ENCODE measurements at places on chromosomes 7 and 10. TPM values are rescaled to one million over a fixed set of nuclear protein-coding genes. Genes with fewer than 3 reads are reported as not detected.

DNA sequence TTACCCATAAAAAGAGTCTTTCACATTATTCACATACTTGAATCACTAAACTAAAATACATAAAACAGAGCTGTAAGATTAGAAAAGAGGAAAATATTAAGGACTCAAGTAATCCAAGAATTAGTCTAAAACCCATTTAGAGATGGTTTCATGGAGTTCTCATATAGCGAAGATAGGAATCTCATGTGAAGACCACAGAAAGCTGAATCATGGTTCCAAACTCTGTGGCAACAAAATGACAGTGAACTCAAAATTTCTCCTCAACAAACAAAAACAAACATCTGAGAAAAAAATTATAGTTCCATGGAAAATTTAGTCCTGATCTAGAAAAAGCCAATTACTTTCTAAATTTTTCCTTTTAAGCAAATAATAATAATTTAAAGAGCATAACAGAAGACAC lies 34.6 kb downstream of the BAZ1B start:
- no peak for DNase-seq

GRCh38 chr10:31999070-31999660 lies 57.1 kb downstream of the KIF5B start:
- DNase-seq: no peak

DNA sequence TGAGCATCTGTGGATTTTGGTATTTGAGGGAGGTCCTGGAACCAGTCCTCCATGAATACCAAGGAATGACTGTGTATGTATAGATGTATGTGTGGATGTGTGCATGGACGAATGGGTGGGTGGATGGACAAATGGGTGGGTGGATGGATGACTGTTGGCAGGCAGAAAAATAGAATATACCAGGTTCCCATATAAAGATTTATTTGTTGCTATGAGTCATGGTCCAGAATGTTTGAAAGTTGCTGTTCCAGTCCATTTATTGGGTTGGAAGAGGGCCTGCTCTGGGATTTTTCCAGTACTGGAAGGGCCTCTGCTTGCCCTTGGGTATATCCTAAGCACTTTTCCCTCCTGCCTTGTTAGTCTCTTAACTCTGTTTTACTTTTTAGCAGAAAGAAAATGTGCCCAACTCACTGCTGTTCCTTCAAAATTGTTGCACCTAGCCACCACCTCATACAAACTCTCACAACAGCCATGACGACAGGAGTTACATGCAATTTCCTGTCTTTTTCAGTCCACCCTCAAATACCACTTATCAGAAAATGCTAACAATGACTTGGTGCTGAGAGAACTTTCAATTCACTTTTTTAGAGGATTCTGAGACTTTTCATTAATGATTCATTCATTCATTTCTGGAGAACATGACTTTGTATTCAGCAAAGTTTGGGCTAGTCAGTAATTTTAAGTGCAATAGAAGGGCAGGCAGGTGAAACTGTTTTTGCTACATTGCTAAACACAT lies 108.1 kb downstream of the EEPD1 start:
- no peak for DNase-seq

GRCh38 chr10:108545921-108546320 lies 1377.4 kb downstream of the XPNPEP1 start:
- DNase-seq: no peak

GRCh38 chr7:125088555-125088954 lies 158.9 kb upstream of the POT1 start:
- DNase-seq: no peak

DNA sequence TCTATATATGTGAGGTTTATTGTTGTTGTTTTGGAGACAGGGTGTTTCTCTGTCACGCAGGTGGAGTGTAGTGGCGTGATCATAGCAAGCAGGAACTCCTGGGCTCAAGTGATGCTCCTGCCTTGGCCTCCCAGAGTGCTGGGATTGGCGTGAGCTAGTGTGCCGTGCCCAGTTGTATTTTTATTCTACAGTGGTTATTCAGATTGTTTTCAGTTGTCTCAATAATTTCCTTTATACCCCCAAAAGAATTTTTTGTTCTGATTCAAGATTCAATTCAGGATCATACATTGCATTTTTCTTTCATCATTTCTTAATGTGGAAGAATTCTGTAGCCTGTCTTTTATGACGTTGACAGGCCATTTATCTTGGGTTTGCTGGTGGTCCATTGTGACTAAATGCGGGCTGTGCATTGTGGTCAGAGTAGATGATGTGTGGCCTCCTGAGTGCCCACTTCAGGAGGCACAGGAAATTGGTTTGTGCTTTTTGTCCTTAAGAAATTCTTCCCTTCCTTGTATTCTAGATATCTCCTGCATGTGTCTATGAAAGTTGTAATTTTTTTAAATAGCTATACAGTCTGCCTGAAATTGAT lies 22.9 kb downstream of the RBM33 start:
- DNase-seq: no peak

GRCh38 chr10:3955493-3955892 lies 170.5 kb upstream of the KLF6 start:
- DNase-seq: no peak

DNA sequence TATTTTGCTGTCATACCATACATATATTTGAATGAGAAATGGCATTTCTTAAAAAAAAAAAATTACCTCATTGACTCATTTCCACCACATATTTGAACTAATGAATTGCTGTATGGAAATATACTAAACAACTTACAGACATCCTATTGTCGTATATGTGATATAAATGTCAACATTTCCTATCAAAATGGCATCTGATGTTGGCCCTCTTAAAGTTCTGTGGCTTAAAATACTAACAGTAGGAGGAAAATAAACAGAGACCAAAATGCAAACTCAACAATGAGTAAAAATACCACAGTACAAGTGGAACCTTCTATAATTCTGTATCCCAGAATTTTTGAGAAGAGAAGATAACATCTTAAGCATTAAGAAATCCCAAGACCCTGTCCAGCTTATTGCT lies 405.6 kb upstream of the GALNT17 start:
- no peak for DNase-seq

DNA sequence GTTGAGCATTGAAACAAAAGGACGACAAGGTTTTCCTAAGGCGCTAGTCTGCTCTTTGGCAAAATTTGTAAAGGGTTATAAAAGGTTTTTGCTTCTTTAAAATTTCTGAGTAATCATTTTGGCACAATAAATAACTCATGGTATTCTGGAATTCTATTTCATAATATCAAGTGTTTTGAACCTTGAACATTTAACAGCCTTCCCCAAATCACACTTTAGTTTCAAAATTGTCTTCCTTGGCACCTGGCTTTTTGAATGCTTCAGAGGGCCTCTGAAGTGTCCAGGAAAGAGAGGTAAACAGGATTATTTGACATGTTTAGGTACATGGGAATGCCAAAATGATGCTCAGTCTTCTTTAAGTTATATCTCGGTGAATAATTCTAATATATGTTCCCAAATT lies 220.8 kb downstream of the PHF14 start:
- no peak for DNase-seq

DNA sequence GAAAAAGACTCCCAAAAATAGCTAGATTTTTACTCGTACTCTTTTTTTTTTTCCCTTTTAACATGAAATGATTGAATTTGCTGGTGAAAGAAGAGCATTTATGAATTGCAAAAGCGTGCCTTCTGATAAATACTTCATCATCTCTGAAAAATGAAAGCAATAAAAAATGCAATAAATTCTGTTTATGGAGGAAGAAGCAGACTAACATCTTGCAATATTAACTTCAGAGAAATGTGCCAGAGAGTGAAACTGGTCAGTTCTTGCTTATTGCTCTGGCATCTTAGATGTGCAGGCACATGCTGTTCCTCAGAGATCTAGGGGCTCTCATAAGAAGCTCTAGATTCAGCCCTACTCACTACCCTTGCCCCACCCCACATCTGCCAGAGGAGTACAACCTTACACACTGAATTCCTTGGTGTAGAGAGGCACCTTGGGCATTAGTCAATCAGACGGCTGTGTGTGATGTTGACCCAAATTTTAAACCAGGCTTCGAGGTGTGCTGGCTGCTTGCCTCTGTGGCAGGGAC lies 891.1 kb upstream of the GHITM start:
- DNase-seq: no peak

DNA sequence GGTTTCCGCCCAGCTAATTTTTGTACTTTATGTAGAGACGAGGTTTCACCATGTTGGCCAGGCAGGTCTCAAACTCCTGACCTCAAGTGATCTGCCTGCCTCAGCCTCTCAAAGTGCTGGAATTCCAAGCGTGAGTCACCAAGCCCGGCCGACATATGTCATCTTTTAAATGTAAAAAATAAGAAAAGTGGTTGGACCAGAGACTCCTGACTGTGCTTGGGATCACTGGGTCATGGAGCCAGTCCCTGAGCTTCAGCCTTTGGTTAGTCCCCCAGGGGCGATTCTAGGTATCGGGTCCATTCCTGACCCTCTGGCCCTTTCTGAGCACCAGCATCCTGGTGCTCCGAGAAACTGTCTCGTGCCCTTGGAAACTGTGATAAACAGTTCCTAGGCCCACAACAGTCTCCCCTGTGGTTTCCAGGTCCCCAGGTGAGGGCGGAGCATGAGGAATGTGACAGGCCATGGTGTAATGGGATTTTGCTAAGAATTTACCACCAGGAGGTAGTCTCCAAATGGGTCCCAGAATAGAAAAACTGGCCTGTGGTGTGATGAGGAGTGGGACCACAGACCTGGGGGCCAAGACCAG lies 32.8 kb downstream of the UBTD1 start:
- no peak for DNase-seq

- DNase-seq: no peak
Measured at GRCh38 chr10:44386546-44387052, 1.7 kb upstream of the CXCL12 start.

GRCh38 chr10:72065439-72066025 lies 22.8 kb downstream of the SPOCK2 start:
- DNase-seq: no peak

- DNase-seq: no peak
Measured at GRCh38 chr7:7979558-7979957, 11.0 kb downstream of the GLCCI1 start.

DNA sequence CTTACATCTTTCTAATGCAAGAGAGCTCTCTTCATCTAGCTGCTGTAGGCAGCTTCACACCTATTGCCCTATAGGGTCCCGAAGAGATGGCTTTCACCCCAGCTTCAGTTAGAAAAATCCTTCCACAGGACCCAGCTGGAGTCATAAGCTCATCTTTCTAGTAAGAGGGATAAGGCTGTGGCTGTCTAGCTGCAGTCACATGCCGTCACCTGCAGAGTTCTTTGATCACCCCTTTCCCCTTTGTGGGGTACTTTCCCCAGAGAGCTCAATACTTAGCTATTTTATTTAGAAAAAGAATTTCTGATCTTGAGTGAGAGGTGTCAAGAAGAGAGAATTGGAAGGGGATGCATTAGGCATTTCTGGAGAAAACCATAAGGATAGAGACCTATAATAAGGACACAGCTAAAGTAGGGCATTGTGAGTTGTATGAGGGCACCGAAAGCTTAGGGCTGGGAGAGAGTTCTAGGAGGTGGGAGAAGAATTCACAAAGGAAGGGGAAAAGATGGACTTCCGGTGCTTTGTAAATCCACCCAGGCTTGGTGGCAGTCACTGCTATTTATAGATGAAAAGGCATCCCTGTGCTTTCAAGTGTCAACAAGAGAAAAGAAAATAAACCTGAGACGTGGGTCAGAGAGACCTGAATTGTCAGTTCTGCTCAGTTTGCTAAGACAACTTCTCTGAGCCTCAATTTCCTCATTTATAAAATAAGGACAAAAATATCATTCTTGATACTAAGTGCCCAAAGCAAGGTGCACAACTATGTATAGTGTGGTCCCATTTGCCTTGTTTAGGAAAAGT lies 11.1 kb upstream of the ST8SIA6 start:
- no peak for DNase-seq

DNA sequence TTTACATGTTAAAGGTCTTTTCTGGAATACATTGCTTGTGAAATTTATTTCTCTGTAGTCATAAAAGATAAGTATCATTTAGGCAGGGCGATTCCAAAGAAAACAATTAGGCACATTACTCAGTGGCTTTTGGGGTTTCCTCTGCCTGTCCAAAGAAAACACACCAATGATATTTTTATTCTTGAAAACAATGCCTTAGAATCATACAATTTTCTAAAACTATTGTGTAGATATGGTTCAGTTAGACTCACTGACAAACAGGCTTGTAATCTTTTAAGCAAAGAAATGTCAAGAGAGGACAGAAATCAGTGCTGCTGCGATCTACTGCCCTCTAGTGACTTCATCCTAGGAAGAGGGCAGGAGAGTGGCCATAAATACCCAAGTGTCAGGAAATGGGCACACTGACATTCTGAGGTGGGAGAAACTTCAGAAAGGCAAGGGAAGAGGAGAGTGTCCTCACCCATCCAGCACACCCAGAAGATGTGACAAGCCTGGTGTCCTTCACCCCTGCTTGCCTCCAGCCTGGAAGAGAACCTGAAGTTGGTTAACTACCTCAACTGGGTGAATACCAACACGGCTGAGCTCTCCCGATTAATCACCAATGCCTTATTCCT lies 120.5 kb downstream of the GALNT11 start:
- DNase-seq: peak; percentile 30

DNA sequence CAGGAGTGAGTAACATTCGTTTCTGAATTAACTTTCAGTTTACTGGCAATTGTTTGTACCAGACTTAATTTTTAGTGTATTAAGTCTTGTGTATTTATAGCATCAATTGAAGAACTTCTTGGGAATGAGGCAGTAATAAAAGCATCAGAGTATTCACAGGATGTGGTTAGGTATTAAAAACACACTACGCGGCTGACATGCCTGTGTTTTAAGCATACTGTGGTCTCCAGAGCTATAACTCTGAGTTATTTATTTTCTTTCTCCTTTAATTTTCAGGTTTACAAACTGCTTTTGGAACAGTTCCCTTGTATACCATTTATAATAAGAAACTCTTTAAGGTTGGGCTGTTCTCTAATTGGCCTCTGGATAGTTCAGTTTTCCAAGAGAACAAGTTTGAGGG lies 626.1 kb upstream of the NRG3 start:
- DNase-seq: no peak

GRCh38 chr7:131403322-131403721 lies 75.6 kb downstream of the MKLN1 start:
- DNase-seq: no peak

GRCh38 chr7:1368184-1368681 lies 91.0 kb downstream of the MICALL2 start:
- DNase-seq: no peak

- DNase-seq: no peak
Measured at GRCh38 chr10:36051500-36051991, 409.4 kb upstream of the FZD8 start.

- no peak for DNase-seq
Measured at GRCh38 chr7:46812101-46812675, 769.7 kb downstream of the TNS3 start.

DNA sequence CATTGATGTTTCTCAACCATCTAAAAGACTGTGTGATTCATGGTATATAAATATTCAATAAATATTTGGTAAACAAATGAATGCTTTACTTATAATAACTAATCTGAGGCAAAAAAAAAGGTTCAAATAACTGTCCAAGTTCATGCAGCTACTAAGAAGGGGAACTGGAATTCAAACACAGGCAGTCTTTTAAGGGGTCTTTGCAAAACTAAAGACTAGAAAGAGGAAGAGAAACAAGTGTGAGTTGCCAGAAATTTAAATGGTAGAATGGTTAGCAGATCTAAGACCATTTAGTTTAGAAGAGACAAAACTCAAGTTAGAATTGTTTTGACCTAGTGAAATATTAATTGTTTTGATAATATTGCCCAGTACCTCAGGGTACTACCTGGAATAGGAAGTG lies 642.0 kb upstream of the LRRN3 start:
- DNase-seq: no peak

GRCh38 chr10:89302625-89303024 lies 779 bp downstream of the IFIT2 start:
- no peak for DNase-seq

CPA2 gene
- 2.2 TPM for total RNA-seq

FAM25G gene
- total RNA-seq: not detected

WNT16 gene
- total RNA-seq: not detected

NUP205 gene
- 63.0 TPM for total RNA-seq

ATXN7L1 gene
- 48.1 TPM for total RNA-seq

CRYGN gene
- total RNA-seq: 0.98 TPM

NPY4R gene
- not detected for total RNA-seq

Measured in T-cell (primary cell).